GOT3 (cell line): ENCODE measurements at places on chromosomes 3 and 15.

DNA sequence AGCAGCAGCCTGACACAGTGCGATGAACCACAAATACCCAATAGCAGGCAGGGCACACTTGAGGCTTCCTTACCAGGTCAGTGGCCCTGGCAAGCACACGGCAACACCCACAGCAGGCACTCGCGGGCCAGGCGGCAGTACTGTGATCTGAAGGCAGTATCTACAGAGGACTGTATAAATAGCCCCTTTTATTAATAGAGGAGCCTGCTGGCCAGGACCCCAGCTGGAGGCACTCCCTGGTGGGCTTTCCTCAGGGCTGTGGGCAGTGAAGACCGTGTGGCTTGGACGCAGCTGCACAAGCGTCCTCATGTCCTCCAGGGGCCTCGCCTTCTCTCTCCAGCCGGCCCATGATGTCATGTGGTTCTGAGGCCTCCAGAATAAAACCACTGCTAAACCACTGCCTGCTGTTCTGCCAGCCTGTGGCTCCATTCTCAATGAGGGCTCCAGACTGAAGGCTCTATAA, 44.1 kb downstream of the LRIG1 start:
- no peak for DNase-seq

DNA sequence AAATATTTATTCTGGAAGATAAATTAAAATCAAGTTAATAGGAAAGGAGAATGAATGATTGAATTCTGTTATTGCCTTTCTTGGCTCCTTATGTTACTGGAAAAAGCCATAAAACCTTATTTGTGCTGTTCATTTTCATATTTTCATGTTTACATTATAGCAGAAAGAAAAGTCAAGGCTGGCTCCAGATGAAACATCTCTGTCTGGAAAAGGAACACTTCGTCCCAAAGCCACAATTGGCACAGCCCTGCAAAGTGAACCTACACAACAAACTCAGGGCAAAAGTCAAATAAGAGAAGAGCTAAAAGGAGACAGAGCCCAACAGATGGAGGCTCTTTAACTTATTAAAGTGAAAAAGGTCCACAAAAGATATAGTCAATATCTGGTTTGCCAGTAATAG, 73.4 kb downstream of the GTPBP8 start:
- DNase-seq = no peak

- DNase-seq = no peak
Measured at GRCh38 chr3:141313093-141313683, 55.1 kb upstream of the ZBTB38 start.

DNA sequence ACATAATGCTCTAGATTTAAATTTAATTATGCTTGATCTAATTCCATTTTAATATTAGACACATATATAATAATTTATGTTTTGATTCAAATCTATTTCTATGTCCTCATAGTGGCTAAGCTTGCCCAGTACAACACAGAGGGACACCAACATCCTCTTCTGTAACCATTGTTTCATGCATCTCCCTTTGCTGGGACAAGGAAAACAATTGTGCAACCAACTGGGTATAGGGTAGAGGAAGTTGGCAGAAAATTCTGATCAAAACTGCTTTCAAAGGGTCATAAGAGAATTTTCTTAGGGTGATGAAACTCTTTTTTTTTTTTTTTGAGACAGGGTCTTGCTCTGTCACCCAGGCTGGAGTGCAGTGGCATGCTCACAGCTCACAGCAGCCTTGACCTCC, 121.4 kb upstream of the SGO1 start:
- DNase-seq = no peak

- no peak for DNase-seq
Measured at GRCh38 chr3:127512256-127512655, 78.3 kb downstream of the TPRA1 start.

DNA sequence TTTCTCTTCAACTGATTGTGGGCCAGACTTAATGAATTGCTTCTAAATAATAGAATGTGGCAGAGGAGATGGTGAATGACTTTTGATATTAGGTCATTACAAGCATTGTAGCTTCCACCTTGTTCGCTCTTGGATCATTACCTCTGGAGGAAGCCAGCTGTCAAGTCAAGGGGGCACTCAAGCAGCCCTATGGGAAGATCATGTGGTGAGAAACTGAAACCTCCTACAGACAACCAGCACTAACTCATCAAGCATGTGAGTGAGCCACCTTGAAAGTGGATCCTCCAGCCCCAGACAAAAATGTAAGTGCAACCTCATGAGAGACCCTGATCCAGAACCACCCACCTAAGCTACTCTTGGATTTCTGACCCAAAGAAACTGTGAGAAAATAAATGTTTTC, 109.8 kb upstream of the TBC1D5 start:
- DNase-seq = no peak

DNA sequence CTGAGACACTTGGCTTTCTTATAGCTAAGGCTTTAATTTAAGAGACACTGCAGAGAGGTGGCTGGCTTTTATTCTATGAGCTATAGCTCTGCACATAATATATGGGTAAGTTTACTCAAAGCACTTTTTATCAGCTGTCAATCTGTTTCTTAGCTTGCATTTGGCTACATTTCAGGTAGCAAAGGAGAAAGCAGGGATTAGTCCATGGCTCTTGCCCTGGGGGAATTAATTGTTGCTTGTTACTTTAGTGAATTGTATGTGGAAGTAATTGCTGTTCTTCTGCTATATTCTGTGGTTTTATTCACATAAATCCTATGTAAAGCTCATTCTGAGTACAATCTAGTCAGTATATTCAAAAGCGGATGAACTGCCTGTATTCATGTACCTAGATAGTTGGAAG, 14.4 kb upstream of the CCDC39 start:
- DNase-seq = no peak

DNA sequence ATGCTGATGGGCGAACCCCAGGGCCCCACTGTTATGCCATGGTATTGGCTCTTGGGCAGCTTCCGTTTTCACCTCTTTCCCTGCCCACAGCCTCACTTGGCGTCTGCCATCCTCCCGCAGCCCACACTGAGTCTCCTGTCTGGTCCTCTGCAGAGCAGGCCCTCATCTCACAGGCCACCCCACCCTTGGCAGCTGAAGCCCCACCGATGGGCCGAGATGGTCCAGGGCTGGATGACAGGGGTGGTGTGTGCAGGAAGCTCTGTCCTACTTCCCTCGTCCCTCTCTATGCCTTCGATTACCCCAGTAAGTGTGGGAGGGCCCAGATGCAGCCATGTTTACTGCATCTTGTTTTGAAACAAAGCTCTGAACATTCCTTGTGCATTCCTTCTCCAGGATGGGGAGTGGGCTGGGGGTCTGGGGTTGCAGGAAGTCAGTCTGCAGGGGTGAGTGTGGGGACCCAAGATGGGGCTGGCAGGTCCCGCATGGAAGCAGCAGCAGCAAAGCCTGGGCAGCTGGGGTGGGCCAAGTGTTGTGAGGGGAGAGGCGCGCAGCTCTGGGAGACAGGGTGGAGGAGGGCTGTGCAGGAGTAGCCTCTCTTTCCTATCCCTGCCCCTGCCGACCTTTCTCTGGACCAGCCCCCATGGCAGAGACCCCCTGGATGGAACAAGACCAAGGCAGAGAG, 20.9 kb downstream of the TBC1D21 start:
- no peak for DNase-seq

DNA sequence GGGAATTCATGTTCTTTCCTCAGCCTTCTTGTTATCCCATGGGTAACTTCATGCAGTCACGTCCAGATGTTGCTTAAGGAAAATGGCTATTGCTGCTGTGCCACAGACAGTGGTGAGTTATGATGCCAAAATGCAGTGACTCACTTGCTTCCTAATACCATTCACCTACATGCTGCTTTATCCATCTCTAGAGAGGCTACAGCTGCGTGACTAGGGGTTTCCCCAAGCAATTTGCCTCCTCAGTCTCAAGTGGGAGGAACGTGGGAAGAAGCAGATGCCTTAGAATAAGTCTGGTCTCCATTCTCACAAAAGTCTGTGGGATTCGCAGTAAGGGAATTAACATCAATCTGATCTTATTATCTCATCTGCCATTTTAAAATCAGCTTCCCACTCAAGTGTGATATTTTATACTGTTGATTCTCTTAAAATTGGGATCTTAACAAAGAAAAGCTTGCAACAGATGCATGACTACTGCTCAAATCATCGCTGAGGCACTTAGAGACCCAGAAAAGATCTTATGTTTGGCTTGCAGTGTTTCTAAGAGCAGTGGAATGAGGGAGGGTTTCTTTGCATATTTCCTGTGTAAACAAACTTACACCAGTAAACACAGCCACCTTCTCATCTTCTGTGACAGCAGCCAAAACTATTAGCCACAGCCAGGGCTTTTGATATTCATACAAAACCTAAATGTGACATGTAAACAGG, 62.0 kb upstream of the ACP3 start:
- DNase-seq = peak; percentile 31

- DNase-seq = no peak
Measured at GRCh38 chr15:39976291-39977274, 42.7 kb downstream of the EIF2AK4 start.

DNA sequence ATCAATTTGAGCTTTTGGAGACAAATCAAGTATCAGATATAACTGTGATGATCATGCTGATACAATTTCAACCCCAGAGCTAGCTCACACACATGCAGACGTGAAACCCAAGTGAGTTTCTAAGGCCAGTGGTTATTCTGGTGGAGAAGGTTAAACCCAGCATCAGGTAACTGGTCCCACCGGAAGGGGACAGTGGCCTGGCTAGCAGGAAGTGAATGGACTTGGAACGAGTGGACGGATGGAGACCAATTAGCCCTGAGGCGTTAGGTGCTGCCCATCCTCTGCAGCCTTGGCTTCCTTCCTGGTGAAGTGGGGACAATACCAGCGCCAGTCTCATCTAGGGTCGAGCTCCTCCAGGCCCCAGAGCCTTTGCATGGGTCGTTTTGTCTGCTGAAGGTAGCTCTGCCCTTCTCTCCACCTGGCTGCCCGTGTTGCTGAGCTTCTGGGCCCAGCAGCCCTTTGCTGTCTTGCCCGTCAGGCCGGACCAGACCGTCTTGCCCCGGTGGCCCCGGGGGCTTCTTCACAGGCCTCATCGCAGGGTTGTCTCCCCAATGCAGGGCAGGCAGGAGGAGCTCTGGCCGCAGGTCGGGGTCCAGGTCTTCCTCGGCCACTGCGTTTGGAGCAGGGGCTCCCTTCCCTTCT, 915 bp upstream of the KCTD6 start:
- DNase-seq = no peak

DNA sequence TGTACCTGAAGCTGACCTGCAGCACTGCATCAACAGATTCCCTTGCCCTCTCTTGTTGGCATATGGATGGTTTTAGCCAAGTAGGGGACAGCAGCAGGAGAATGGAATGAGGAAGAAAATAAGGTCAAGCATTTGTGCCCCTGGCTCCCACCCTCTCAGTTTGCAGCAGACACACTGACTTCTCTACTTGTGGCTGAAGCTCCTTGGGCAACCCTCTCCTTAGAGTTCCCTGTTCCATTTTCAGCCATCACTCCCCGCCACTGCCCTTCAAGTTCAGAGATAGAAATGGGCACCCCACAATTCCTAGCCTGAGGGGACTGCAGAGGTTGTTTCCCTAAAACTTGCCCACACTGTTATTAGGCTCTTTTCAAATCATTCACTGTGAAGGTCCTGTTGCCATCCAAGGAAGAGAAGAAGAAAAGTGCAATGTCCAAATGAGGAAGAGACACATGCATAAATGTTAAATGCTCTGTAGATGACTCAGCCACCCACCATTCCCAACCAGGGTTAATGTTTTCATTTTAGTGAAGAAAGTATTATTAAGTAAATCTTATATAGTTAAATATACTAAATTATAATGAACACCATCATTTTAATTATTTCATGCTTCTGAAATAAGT, 295.9 kb upstream of the UBE2E2 start:
- DNase-seq = no peak

- DNase-seq = no peak
Measured at GRCh38 chr3:118900737-118901525, 133.7 kb downstream of the IGSF11 start.

GRCh38 chr3:98985431-98985830, 83.9 kb upstream of the DCBLD2 start:
- DNase-seq = no peak

- DNase-seq = no peak
Measured at GRCh38 chr15:93213281-93213680, 124.3 kb upstream of the RGMA start.

GRCh38 chr3:65313666-65314065, 625.9 kb upstream of the ADAMTS9 start:
- no peak for DNase-seq

DNA sequence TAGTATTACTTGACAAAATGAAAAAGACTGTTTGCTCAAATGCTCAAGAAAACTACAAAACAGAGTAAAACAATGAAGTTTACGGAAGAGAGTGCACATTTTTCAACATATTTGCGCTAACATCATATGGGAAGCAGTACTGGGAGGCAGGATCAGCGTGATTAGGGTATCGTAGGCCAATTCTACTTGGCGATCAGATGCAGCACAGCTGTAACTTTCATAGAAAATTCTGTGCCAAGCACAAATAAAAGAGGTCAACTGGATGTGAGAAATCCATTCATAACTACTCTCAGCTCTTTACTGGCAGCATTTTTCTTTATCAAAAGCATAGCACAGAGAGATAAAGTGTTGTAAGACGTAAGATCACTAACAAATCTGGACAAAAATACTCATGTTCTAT, 1196.3 kb upstream of the GBE1 start:
- no peak for DNase-seq

DNA sequence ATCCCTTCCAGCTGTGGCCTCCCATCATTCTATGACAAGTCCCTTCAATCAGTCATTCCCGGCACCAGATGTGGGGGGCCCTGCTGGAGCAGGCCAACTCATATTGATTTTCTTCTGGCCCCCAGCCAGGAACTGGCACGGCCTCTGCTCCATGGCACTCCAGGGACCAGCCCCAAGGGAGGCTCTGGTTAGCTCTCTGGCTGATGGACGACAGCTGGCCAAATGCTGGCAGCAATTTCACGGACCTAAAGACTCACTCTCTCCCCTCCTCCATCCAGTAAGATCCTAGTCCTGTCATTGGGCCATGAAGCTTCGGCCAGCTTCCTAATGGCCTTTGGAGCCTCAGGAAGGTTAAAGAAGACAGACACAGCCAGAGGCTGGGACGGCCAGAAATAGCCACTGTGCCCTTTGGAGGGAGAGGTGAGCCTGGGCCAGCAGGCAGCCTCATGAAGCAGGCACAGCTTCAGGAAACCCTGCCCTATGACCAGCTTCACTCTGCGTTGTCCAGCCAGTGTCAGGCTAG, 131.0 kb downstream of the MEX3B start:
- no peak for DNase-seq

- DNase-seq = no peak
Measured at GRCh38 chr3:188326111-188326510, 172.2 kb downstream of the LPP start.

DNA sequence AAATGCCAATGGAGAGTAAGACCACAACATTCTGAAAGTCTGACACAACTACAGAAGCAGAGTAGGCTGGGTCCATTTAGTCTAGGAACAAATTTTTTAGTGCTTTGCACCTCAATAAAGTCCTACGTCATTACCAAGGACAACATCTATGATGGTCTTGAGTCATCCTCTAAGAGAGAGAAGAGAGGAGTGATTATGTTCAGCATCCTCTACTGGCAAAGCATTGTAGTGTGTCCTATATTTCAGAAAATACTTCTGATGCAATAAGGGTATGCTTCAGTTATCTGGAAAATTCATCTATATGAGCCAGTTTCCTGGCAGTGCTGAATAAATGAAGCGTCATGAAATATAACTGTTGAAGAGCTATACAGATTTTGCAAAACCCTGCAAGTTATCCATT, 95.6 kb downstream of the P2RY1 start:
- DNase-seq = no peak

- no peak for DNase-seq
Measured at GRCh38 chr3:127196466-127197299, 3.8 kb downstream of the PRR23E start.

- no peak for DNase-seq
Measured at GRCh38 chr3:120622870-120623726, 27.0 kb downstream of the NDUFB4 start.

GRCh38 chr3:171954690-171955383, 84.5 kb upstream of the FNDC3B start:
- no peak for DNase-seq

- DNase-seq = no peak
Measured at GRCh38 chr15:72318408-72318942, 1.5 kb downstream of the CELF6 start.
